Ammon's horn (tissue), 1 donor: ENCODE measurements at places on chromosomes 7 and 10.

DNA sequence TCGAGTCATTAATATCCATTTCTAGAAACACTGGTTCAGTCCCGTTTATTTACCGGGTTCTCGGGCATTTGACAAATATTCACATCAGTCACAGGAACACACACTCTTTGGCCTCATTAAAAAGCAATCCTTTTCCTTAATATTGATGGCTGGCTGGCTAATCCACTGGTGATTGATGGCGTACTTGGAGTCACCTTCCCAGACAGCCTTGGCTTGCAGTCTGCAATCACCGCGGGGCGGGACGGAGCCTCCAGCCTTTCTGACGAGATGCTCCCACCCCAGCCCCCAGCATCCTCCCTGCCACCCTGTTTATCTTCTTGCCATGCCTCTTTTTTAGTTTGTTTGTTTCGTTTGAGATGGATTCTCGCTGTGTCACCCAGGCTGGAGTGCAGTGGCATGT is 36.6 kb downstream of the SRRM3 start:
- no peak for DNase-seq

DNA sequence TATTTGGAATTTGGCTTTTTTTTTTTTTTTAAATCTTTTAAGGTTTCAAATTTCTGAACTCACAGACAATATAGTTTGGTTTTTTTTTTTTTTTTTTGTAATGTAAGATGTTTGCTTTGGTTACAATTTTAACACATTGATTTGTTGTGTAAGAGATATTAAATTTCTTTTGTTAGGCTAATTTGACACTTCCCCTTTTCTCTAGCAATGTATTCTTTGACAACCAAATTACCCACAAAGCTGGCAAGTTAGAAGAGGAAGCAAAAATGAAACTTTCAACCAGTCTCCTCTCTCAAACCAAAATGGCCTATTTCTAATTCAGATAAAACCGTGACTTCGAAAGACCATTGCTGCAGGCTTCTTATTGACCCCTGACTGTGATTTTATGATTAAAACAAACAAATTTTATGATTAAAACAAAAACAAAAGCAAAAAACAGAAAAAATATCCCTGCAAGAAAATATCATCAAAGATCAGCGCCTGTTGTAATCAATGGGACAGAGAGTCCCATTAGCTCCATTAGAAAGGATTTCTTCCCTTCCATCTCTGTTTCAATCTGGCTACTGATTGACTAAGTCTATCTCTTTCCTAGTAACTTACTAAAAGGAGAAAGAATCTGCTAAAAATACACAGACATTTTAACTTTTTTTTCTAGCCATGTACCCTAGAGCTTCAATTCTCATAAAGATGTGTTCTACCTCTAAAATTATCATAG is 489.2 kb downstream of the MDFIC start:
- no peak for DNase-seq

DNA sequence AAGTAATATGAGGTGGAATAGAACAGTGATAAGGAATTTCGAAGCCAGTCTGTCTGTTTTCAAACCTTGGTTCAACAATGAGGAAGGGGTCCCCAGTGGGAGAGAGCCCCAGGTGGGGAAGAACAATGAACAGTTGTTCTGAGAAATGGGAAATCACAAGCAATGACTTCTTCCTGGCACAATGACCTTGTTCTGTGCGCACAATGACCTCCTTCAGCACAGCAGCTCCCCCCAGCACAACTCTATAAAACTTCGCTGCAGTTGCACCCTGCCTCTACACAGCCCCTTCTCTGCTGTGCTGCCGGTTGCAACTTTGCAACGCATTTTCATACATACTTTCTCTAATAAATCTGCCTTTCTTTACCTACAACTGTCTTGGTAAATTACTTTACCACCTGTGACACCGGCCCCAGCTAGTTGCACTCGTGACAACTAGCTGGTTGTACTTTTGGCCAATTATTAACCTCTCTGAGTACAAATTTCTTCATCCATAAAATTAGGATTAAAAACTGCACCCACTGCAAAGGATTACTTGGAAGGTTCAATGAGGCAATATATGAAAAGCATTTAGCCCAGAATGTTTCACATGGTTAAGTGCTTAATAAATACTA is 40.5 kb downstream of the ASB4 start:
- peak; percentile 91 for DNase-seq

GRCh38 chr7:158255558-158255957 is 332.1 kb downstream of the PTPRN2 start:
- DNase-seq: no peak

GRCh38 chr7:2171855-2172254 is 60.9 kb downstream of the MAD1L1 start:
- no peak for DNase-seq

DNA sequence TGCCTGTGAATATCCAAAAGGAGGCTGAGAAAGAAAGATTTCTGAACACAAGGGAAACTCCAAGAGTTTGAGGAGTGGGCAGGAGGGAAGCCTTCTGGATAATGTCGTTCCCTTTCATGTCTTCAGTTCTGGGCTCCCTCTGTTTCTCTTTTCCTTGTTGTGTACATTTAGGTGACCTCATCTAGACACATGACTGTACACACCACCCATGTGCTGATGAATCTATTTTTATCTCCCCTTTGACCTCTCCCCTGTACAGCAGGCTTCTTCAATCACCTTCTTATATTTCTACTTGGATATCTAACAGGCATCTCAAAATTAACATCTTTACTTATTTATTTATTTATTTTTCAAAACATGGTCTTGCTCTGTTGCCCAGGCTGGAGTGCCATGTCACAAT is 363.1 kb downstream of the GATA3 start:
- DNase-seq: no peak
